ENCODE measurements at places on chromosomes 1 and 21. TPM values are rescaled to one million over a fixed set of nuclear protein-coding genes. Genes with fewer than 3 reads are reported as not detected.
A peak's percentile ranks its signal among the peaks of the same experiment; 100 is the strongest.

- DNase-seq: no peak
Observed at GRCh38 chr1:89100412-89100811, 25.5 kb downstream of the GBP2 start.

GRCh38 chr1:30670240-30671060 lies 52.9 kb downstream of the MATN1 start:
- no peak for DNase-seq

GRCh38 chr21:43367296-43367695 lies 59.6 kb downstream of the SIK1 start:
- peak; percentile 76 for DNase-seq

The S100A7 gene
- total RNA-seq: not detected

DNA sequence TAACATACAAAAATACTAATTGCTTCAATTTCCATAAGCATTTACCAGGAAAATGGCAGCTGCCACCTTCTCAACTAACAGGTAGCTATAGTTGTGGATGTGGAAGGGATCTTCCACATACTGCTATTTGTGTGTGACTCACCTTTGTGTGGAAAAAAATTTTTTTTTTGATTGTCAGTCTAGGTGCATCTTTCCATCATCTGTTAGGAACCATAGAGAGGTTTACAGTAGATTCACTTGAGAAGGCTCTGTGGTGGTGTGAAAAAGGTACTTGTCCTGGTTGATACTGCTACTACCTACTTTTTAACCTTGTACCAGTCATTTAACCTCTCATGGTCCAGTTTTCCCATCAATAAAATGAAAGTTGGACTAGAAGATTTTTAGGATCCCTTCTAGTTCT lies 12.9 kb downstream of the DDX20 start:
- no peak for DNase-seq

DNA sequence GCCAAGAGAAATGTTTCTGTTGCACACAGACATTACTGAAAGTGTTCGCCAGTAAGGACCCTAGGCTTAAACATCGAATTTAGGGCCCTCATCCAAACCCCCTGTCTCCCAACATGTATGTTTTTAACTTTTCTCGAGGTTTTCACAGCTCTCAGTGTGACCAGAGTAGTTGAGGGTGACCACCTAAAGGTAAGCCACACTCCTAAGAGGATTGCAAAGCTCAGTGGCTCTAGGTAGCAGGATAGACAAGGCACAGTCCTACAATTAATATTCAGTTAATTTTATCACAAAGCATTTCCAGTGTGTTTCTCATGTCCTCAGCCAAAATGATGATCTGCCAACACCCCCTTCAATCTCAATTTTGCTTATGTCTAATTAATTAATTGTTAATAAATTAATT lies 695 bp upstream of the ALG14 start:
- DNase-seq: no peak

The CHI3L1 gene
- total RNA-seq: not detected

GRCh38 chr1:58818075-58818474 lies 34.2 kb upstream of the JUN start:
- no peak for DNase-seq

The TEX38 gene
- total RNA-seq: not detected

DNA sequence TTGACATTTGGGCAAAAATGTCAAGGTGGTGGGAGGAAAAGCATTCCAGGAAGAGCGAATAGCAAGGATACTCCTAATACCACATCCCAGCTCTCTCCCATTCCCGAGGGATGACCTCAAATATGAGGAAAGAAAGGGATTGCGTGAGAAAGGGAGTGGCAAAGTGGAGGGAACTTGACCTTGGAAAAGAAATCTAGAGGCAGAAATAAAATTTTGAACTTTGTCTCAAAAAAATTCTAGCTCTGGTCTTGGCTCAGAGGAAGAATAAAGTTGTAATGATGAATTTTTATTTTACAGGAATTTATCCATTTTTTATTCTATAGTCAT lies 127.8 kb downstream of the TBX19 start:
- no peak for DNase-seq

The FAM110D gene
- 5.1 TPM for total RNA-seq

GRCh38 chr1:62977366-62977765 lies 193.4 kb downstream of the ATG4C start:
- DNase-seq: no peak

The SAMSN1 gene
- not detected for total RNA-seq

The IVL gene
- not detected for total RNA-seq

GRCh38 chr1:39958403-39959200 lies 3.7 kb downstream of the MFSD2A start:
- DNase-seq: no peak

GRCh38 chr1:10549904-10550664 lies 75.3 kb downstream of the PEX14 start:
- no peak for DNase-seq

DNA sequence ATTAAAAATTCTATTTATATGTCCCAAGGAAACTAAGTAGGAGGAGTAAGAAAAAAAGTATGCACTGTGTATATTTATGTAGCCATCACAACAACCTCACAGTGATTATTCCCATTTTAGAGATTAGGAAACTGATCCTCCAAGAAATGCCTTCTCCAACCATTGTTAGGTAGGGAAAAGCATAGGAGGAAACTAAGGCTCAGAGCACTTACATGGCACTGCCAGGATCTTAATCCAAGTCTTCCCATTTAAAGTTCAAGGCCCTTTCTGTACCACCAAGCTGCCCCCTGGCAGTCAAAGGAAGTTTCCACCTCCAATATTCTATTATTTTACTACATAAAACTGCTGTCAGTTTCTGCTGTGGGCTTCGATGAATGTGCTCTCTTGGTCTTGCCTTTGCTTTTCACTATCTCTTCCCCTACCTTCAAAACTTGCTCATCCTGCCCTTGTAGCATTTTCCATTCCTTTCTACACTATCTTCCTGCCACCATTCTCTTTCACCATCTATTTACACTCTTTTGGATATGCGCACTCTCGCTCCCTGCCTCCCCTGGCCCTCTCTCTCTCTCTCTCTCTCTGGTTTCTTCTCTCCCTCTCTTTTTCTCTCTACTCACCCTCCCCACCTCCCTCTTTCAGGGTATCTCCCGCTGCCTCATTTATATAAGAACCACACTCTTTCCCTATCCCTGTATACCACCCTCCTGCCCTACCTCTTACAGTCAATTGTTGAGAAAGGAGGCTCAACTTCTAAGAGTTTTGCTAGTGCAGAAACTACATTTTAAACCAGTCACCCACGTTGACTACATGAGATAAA lies 34.0 kb downstream of the PUM1 start:
- DNase-seq: no peak

The FAM177B gene
- total RNA-seq: not detected

The CD1E gene
- not detected for total RNA-seq

GRCh38 chr1:59707178-59707791 lies 107.5 kb upstream of the HOOK1 start:
- DNase-seq: no peak

Data from G401 (cell line).